CD4-positive, alpha-beta T cell treated with Interleukin-6 at 100 ng/mL for 8 hours (primary cell): ENCODE measurements at places on chromosomes 11 and 22.
A peak's percentile ranks its signal among the peaks of the same experiment; 100 is the strongest.

DNA sequence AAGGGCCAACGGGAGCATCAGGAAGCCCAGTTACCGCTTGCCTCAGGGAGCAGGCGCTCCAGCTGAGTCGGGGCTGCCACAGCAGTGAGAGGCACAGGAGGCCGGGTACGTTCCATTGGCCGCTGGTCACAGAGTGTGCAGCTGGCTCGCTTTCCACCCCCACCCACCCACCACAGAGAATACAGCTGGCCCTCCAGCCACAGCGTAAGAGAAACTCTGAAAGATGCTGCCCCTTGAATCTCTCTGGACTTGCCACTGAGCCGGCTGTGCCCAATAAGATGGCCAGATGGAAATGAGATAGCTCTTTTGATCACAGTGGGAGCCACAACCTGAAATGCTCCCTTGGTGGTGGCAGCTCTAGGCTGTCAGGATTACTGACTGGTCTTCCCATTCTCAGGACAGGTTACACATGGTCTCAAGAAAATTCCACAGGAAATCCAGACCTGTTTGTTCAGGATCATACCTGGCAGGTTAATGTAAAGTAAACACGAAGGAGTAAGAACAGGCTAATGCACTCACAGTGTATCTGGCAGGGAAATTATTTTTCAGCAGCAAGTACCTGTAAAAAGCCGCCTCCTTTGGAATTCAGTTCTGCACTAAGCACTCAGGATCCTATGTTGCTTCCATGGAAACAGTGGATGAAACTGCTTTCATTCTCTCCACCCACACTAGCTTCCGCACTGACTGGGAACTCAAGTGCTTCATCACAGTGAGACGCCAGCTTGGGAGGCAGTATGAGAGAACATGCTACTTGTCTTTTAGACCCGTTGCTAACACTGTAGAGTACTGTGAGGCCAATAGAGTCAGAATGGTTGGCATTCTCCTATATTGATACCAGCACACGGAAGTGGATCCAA lies 16.5 kb downstream of the SIAE start:
- no peak for DNase-seq

GRCh38 chr11:64850979-64851567 lies 6.6 kb upstream of the CDC42BPG start:
- DNase-seq, result peak; percentile 56

DNA sequence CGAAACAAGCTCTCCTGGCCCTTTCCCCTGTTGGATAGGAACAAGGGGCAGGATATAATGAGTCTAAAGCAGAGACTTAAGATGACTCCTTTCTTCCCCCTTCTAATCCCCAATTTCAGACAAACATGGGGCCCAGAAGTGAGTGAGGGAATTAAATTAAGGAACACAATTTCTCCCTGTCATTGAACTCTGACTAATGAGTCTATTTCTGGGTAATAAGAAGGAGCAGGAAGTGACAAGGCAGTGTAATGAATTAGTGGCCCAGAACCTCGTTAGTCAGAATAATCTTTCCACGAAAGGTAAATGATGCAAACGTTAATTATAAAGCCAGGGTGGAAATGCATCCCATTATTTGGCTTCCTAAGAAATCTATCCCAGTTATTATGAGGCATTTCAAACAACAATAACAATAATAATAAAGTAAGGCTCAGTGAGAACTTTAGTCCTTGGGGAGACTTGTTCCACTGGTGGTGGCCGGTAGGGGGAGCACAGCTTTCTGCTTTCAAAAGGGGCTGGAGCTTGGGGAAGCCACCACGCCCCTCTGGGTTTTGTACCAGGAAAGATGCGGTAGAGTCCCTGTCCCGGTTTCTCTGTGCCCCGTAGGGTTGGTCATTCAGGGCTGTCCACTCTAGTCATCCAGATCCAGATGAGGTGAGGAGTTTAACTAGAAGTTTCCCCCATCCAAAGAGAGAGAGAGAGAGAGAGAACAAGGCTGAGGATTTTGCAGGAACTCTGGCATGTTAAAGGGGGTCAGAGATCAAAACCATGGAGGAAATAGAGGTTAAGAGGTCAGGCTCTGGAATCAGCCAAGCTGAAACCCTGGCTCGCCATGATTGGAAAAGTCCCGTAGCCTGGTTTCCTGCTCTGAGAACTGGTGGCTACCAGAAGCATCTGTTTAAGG lies 298.3 kb downstream of the NTM start:
- no peak for DNase-seq

DNA sequence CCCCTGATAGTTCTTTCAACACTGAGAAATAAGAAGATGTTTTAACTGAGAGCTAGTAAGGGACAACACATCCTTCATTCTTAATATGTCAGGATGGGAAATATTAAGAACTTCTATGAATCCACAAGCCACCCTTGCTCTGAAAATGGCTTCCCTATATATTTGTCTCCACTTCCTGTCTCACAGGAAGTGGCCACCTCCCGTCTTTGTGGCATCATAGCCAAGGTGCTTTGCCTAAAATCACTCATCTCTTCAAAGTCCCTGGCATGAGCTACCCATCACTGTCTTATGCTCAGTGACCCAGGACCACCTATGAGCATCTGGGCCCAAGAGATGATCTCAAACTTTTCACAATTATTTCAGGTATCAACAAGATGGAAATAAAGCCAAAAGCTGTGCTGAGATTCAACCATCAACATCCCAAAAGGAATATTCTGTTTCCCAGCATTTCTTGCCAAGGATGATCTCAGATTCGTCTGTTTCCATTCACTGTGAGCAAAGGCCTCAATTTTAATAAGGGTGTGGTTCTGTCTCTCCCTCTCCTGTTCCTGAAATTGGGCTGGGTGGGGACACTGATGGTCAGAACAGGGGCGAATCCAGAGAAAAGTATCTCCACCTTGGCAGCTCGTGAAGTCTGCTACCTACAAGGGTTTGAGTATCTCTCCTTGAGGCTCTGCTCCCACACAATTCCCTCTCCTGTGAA lies 493.9 kb downstream of the MN1 start:
- no peak for DNase-seq

DNA sequence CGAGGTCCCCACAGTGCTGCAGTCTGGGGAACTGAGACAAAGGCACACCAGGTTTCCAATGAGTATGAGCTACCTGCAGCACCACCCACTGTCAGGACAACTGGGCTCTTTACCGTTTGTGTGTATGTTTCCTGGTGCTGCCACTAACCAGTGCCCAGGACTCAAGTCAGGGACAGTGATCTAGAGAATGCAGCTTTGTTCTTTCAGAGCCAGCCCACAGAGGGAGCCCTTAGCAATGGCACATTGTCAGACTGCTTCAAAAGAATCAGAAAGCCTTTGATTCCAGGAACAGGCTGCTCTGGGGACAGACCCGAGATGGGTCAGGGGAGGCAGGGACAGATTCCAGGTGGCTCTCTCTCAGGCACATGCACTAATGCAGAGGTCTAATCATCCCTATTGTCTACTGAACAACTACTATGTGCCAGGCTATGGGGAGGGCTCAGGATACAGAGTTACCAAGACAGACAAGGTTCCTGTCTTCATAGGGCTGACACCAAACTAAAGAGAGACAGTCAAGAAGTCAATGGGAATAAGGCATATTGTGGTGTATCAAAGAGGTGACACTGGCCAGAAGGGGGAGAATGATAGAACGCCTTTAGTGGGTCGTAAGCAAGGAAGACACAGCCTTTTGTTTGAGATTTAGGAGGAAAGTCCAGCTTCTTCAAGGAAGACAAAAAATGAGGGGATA lies 103.7 kb downstream of the VPREB1 start:
- DNase-seq, result no peak

GRCh38 chr22:27714068-27714467 lies 87.5 kb downstream of the MN1 start:
- DNase-seq, result no peak
